Thoracic aorta (tissue), 2 donors: ENCODE measurements at places on chromosomes 2 and 18. TPM values are rescaled to one million over a fixed set of nuclear protein-coding genes. Genes with fewer than 3 reads are reported as not detected.

- no peak overlapping the region for H3K27ac ChIP-seq
- no peak overlapping the region for H3K4me3 ChIP-seq
- no peak for DNase-seq
- H3K4me1 ChIP-seq: no peaks in the 10 kb centered on the region
- H3K27me3 ChIP-seq: no peaks in the 10 kb centered on the region
These were observed 29.4 kb upstream of the ASB1 start for GRCh38 chr2:238397356-238397755.

DNA sequence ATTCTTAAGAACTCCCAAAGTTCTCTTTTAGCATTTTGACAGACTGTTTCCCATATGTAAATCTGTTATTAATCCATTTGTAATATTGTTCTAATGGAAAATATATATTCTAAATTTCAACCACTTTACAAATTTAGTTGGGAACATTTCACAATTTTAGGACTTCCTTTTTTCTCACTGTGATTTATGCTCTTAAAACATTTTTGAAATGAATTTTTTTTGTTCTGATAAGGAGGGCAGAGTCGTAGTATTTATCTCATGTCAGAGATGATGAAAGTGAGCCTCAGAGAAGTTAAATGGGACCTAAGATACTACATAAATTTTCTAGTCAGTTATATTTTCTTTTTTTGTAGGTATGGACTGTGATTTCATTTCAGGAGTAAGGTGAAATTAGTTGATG lies 26.6 kb downstream of the RASGRP3 start:
- H3K27ac ChIP-seq: no peak overlapping the region
- H3K36me3 ChIP-seq: no peaks in the 10 kb centered on the region
- H3K4me3 ChIP-seq: no peak overlapping the region
- no peaks in the 10 kb centered on the region for H3K4me1 ChIP-seq
- no peak for DNase-seq
- no peaks in the 10 kb centered on the region for H3K27me3 ChIP-seq

- H3K27me3 ChIP-seq: no peaks in the 10 kb centered on the region
- H3K36me3 ChIP-seq: no peaks in the 10 kb centered on the region
- no peak for DNase-seq
These were observed 1279.0 kb upstream of the LRRTM1 start for GRCh38 chr2:81583311-81584108.

DNA sequence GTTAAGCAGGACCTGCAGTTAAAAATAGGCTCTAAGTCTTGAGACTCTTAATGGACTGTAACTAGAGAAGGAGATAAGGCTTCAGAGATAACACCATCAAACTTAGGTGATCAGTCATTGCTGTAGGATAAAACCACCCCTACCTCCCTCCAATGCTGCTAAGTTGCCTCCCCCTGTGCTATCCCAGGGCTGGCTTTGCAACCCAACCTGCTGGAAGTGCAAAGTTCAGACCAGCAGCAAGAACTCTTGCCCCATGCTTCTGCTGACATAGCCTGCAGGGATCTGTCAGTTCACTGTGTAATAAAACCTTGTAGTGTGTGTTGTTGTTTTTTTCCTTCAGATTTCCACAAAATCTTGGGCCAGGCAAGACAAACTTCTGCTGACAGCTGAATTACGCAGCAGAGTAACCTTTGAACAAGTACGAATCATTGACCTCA lies 57.4 kb upstream of the EPB41L3 start:
- no peaks in the 10 kb centered on the region for H3K27me3 ChIP-seq
- H3K36me3 ChIP-seq: no peaks in the 10 kb centered on the region
- H3K27ac ChIP-seq: no peak overlapping the region
- DNase-seq: no peak
- H3K4me1 ChIP-seq: no peaks in the 10 kb centered on the region
- H3K4me3 ChIP-seq: no peak overlapping the region

GRCh38 chr2:72150861-72151356 lies 3.2 kb upstream of the CYP26B1 start:
- H3K27me3 ChIP-seq: no peaks in the 10 kb centered on the region
- no peak overlapping the region for H3K4me3 ChIP-seq
- no peak for DNase-seq
- peaks cover 35% of the 10 kb centered on the region for H3K4me1 ChIP-seq
- H3K36me3 ChIP-seq: no peaks in the 10 kb centered on the region

DNA sequence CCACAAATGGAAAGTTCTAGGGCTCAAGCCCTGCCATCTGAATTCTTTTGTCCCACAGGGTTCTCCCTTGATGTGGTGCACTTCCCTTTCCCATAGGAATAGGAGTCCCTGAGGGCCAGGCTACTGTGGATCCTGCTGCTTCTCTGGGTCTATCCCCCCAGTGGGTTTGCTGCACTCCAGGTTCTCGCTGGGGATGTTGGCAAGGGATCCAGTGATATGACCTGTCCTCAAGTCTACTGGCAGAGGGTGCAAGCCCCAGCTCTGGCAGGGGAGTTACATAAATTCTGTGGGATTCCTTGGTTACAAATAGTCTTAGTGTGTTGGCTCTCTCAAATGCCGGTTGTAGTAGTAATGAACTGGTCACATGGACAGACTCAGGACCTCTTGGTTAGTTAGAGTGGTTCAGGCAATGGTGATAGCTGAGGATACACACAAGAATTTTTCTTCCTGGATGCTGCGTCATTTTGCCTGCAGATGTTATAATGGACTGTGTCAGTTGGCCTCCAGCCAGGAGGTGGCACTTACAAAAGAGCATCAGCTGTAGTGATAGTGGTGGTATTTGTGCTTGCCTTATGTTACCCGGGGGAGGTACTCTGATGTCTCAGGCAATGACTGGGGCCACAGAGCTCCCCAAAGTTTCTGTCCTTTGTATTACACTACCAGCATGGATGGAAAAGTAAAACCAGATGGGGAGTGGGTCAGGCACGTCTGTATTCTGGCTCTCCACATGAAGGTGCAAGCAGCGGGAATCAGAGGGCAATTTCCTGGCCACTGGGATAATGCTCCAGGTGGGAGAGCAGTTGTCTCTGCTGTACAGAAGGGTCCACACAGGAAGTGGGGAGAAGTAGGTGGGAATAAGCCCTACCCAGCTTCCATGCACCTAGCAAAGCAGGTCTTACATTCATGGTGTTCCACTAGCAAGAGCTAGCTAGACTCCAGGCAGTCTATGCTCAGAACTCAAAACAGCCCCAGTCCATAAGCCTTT lies 267.9 kb downstream of the SOX11 start:
- H3K4me3 ChIP-seq: no peak overlapping the region
- H3K4me1 ChIP-seq: no peaks in the 10 kb centered on the region
- no peaks in the 10 kb centered on the region for H3K36me3 ChIP-seq
- DNase-seq: no peak
- no peak overlapping the region for H3K27ac ChIP-seq

DNA sequence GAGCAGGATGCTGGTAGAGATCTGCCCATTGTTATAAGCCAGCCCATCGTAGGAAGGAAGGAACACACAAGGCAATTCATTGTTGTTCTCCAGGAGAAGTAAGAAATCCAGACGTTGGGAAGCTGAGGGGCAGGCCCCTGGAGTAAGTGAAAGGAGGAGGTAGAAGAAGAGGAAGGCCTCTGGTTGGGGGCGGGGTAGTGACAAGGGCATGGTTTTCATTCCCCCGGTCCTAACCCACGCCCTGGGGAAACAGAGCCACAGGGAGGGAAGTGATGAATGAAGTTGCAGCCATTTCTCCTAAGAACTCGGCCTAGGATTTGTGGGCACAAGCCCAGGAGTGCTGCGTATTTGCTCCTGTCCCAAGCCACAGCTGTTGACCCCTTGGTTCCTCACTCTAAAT lies 18.0 kb downstream of the LBH start:
- peak overlapping the region; percentile 8 for H3K27ac ChIP-seq
- H3K27me3 ChIP-seq: no peaks in the 10 kb centered on the region
- no peaks in the 10 kb centered on the region for H3K36me3 ChIP-seq
- no peak overlapping the region for H3K4me3 ChIP-seq
- peaks cover 79% of the 10 kb centered on the region for H3K4me1 ChIP-seq

GRCh38 chr2:43065871-43066270 lies 160.5 kb downstream of the ZFP36L2 start:
- no peak overlapping the region for H3K27ac ChIP-seq
- H3K27me3 ChIP-seq: no peaks in the 10 kb centered on the region
- no peaks in the 10 kb centered on the region for H3K36me3 ChIP-seq
- DNase-seq: no peak
- peaks cover 12% of the 10 kb centered on the region for H3K4me1 ChIP-seq
- H3K4me3 ChIP-seq: no peak overlapping the region

DNA sequence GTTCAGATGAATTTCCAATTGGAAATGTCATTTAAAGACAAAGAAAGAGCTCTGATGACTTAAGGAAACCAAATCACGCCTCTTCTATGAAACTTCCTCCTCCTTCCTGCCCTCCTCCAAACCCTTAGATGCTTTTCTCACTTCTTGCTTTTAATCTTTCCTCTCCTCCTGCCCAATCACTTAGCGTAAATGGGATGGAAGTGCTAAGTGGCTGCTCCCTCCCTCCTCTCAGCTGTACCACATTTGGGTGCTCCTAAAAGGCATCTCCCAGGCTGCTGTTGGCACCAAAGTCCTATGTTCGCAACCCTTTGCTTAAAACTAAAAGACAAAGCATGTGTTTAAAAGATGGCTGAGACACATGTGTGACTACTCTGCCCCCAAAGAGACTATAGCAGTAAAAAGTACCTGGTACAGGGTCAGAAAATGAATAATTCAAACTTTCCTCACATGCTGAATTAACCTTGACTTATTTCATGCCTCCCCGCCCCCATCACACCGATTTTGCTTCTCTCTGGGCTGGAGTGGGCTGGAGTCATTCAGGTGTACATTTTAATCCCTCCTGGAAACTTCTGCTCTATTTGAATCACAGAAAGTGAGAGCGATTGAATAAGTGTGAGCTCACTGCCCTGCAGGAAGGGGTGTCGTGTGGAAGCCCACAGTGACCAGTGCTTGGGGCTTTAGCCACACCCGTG lies 59.2 kb upstream of the KLF7 start:
- no peak for DNase-seq
- H3K27me3 ChIP-seq: no peaks in the 10 kb centered on the region
- no peak overlapping the region for H3K27ac ChIP-seq

- no peak for DNase-seq
- no peak overlapping the region for H3K4me3 ChIP-seq
- H3K27ac ChIP-seq: no peak overlapping the region
These were observed 104.9 kb upstream of the CAVIN2 start for GRCh38 chr2:191951832-191952231.

DNA sequence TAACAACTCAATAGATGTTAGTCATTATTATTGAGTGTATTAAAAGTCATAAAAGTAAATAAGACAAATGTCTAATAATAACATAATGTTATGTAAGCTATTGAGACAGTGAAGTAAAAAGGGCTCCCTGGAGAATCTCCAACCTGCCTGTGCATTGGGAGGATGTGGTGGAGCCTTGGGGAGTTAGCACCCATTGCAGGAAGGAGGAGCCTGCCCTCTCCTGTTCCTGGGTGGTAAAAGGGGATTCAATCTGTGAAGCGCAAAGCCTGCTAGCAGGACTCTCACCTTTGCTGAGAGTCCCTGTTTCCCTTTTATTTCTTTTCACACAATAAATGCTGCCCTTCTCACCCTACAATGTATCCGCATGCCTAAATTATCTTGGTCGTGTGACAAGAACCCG lies 206.1 kb downstream of the RAB3GAP1 start:
- H3K27ac ChIP-seq: no peak overlapping the region
- H3K36me3 ChIP-seq: no peaks in the 10 kb centered on the region
- no peaks in the 10 kb centered on the region for H3K27me3 ChIP-seq
- no peak for DNase-seq
- no peaks in the 10 kb centered on the region for H3K4me1 ChIP-seq
- no peak overlapping the region for H3K4me3 ChIP-seq

- H3K36me3 ChIP-seq: no peaks in the 10 kb centered on the region
- no peak for DNase-seq
- no peaks in the 10 kb centered on the region for H3K4me1 ChIP-seq
- no peaks in the 10 kb centered on the region for H3K27me3 ChIP-seq
These were observed 1.5 kb downstream of the ZNF804A start for GRCh38 chr2:184599872-184600222.

DNA sequence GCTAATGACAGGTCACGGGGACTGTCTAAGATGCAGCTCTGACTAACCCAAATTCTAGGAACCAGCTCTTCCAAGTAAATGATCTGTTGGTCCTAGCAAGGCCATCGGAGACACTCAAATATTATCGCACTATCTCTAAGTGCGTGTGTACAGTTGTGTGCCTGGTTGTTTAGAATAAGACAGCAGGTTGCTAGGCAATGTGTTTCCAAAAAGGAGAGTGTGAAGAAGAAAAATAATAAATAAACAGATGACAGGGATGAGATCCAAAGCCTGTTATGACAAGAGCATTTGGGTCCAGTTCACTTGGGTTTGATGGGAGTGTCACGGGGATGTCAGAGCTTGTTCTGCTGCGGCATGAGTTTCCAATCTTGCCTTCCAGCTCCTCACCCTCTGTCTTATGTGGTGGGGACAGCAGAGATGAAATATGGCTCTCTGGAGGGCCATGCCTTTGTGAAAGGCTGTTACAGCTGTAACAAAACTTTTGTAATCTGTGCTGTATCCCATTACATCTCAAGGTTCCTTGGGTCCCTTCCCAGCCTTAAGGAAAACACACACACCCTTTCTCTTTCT lies 127.5 kb upstream of the TNP1 start:
- H3K4me1 ChIP-seq: peaks cover 4% of the 10 kb centered on the region
- no peak overlapping the region for H3K4me3 ChIP-seq
- no peaks in the 10 kb centered on the region for H3K27me3 ChIP-seq
- DNase-seq: no peak

DNA sequence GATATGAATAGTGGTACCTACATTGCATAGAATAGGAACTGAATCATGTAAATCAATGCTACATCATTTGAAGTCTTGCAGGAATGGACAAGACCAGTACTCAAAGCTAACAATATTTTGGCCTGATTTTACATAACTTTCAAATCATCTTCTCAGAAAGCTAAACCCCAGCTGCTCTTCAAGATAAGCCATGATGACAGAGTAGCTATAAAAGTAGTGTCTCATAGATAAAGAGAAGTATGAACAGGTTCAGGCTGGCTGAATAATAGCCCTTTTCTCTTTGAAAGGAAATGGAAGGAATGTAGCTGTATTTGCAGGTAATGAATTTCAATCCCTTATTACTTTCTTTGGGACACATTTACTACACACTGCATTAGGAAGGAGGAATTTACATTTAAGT lies 28.2 kb downstream of the TSPYL6 start:
- no peaks in the 10 kb centered on the region for H3K36me3 ChIP-seq
- H3K27ac ChIP-seq: no peak overlapping the region
- H3K4me3 ChIP-seq: no peak overlapping the region
- peaks cover 10% of the 10 kb centered on the region for H3K4me1 ChIP-seq
- DNase-seq: no peak

GRCh38 chr2:101052147-101052546 lies 50.1 kb downstream of the RPL31 start:
- DNase-seq: no peak
- peaks cover 15% of the 10 kb centered on the region for H3K36me3 ChIP-seq
- no peak overlapping the region for H3K4me3 ChIP-seq
- H3K4me1 ChIP-seq: no peaks in the 10 kb centered on the region
- no peak overlapping the region for H3K27ac ChIP-seq

- H3K27me3 ChIP-seq: no peaks in the 10 kb centered on the region
- no peaks in the 10 kb centered on the region for H3K36me3 ChIP-seq
- H3K4me3 ChIP-seq: no peak overlapping the region
- H3K27ac ChIP-seq: no peak overlapping the region
- H3K4me1 ChIP-seq: no peaks in the 10 kb centered on the region
These were observed 113.7 kb downstream of the OSR1 start for GRCh38 chr2:19244460-19245363.

FBXO48 gene
- 0.56 TPM for total RNA-seq

TSPYL6 gene
- total RNA-seq: not detected

CYB5A gene
- total RNA-seq: 121 TPM

SCYGR8 gene
- total RNA-seq: not detected
